ENCODE measurements at places on chromosomes 5 and 9.

DNA sequence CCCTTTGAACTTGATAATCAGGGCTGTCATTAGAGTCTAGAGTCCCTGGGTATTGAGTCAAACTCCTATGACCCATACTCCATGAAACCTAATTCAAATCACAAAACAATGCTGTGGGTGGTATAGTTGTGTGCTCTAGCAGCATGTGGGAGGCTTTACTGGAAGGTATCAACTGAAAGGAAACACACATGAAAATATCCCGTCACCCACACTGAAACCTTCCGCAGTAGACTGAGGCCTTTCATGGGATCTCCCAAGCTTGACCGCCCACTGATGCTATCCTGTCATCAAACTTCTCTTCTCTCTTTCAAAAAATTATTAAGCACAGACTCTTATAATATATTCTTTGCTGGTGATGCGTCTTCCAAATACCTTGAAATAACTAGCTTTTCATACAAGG, 569.1 kb upstream of the MEF2C start:
- no peak for DNase-seq

- DNase-seq: no peak
Measured at GRCh38 chr5:98977723-98978122, 48.9 kb upstream of the CHD1 start.

DNA sequence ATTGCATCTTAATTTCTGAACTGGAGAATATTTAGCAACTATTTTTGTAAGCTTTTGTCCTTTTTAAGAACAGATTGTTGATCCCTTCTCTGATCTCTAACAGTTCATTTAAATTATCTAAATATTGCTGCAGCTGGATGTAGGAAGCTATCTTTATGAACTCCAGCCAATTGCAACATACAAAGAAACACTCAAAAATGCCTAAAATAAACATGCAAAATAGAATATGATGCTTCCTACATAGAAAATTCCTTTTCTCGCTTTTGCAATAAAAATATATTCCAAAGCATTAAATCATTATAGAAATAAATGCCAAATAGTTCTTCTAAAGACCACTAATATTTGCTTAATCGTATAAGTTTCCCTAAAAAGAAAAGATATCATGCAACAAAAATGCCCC, 218.6 kb downstream of the LURAP1L start:
- DNase-seq: no peak

- DNase-seq: no peak
Measured at GRCh38 chr9:93037476-93037971, 21.0 kb upstream of the SUSD3 start.

DNA sequence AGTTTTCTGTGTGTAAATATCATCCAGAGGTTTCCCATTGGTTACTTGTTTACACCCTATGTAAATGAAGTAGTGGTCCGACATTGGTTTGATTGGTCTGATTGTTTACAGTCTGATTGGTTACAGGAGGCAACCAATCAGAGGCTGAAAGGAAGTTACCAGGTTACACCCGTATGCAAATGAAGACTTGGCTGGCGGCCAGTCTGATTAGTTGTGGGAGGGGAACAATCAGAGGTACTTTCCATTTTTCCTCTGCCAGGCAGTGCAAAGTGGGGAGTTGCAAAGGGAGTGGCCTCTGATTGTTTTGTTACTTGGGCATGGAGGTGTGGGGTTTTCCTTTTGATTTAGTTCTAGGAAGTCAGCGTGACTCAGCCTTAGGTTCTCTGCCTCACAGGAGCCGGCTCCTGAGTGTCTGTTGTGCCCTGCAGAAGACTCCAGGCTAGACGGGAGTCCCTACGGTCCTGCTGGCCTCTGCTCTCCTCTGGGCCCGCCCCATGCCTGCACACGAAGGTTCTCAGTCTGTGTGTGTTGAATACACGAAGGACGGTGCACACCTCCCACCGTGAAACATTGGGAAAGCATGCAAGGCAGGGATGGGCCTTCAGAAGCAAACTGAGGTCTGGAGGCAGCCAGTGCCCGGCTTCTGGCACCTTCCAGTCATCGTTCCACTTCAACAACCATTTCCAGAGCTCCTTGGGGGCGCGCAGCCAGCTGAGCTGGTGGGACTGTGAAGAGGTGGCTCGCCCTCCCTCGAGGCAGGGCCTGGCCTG, 42.9 kb downstream of the OLFM1 start:
- no peak for DNase-seq

DNA sequence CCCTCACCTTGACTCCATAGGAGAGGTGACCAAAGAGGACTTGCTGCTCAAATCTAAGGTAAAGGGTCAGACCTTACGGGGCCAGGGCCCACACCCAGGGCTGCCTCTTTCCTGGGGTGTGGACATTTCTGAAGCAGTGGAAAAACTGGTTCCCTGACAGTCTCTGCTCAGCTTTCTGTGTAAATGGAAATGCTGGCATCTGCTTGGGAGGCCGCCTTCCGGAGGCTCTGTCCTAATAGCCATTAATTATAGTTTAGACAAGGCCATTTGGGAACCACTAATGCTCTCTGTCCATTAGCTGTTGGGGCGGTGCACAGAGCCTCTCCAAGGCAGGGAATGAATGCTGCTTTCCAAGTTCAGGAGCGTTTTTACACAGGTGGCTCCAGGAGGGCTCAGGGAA, 17.3 kb downstream of the USP20 start:
- no peak for DNase-seq

DNA sequence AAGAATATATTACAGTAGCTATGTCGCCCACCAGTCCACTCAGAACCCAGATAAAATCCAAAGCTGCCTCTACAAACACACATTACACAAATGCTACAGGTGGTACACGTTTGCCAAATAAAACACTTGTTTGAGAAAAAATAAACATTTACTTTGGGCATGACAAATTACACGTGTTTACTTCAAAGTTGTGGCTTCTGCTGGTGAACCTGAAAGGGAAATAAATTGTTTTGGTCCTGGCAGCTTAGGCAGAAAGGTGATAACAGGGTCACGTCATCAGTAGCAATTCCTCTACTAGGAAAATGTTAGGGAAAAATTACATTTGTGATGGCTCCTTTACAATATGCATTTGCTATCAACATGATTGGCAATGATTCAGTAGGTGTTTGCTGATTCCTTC, 497.3 kb upstream of the WWC1 start:
- DNase-seq: no peak

GRCh38 chr5:93724791-93725190, 16.6 kb downstream of the POU5F2 start:
- no peak for DNase-seq

- DNase-seq: no peak
Measured at GRCh38 chr5:130068988-130069387, 164.7 kb downstream of the CHSY3 start.

DNA sequence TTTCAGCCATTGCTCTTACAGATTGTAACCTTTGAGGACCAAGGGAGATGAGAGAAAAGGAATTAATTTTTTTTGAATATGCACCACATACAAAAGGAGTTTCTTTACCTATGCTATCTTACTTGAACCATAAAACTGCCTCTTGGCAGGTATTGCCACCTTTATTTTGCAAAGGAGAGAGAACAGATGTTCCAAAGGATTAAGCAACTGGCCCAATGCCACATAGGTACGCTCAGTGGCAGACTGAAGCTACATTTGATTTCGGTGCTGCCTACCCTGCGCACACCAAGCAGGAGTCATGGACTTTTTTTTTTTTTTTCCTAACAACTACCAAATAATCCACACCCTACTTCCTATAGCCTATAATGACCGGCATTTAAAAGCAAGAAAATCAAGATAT, 43.1 kb downstream of the SAXO1 start:
- DNase-seq: no peak

DNA sequence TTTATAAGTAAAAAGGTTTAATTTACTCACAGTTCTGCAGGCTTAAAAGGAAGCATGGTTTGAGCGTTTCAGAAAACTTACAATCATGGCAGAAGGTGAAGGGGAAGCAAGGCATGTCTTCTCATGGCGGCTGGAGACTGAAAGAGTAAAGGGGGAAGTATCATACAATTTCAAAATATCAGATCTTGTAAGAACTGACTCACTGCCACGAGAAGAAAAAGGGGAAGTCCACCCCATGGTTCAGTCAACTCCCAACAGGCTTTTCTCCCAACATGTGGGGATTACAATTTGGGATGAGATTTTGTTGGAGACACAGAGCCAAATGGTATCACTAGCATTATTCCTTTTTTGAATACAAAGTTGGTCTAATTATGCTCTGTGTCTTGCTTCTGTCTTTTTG, 627.9 kb upstream of the ST8SIA4 start:
- DNase-seq: no peak

- DNase-seq: no peak
Measured at GRCh38 chr5:67679184-67679841, 482.7 kb upstream of the CD180 start.

GRCh38 chr5:131068893-131069643, 96.0 kb downstream of the HINT1 start:
- DNase-seq: no peak

DNA sequence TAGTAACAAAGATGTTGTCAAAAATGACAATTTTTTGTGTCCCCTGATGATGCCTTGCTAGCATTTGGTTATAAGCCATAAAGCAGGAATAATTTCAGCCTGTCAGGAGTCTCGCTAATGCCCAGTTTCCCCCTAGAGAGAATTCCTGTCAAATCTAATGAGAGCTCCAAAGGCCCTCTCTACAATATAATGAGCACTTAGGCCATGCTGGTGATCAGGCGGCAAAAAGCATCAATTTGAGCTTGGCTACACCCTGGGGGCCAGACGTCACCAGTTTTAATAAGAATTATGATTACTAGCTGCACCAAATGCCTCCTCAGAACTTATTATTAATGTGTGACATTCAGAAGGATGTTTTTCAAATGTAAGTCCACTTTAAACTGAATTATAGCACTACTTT, 6.1 kb downstream of the TLE1 start:
- DNase-seq: no peak

DNA sequence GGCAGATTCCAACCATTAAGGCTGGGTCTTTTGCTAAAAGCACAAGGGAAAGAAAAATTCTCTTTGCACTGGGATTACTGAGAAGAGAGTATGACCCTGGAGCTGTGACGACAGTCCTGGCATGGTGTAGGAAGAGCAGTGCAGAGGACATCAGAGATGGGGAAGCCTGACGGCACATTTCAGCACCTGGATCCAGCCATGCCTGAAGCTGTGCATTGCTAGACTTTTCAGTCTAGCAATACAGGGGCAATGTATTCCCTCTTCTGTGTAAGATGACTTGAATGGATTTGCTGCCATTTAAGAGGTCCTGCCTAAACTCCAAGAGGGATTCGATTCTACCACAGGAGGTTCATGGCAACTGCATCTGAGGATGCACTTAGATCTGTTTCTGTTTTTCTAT, 12.3 kb upstream of the MRNIP start:
- no peak for DNase-seq

DNA sequence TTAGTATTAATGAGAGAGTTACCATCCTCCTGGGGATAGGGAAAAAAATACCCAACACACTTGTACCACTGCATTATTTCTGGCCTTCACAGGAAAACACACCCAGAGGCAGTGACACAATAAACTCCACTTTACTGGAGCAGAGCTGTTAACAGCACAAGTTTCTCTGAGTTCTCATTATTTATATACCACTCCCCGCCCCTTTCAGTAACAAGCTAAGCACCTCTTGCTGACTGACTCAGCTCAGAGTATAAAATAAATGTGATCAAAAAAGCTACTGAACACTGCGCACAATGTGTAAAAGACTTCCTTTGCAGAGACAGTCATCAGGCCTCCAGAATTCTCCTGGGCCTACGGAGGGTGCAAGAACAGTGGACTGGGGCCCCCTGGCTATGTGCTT, 21.6 kb downstream of the KLF9 start:
- DNase-seq: no peak

- DNase-seq: no peak
Measured at GRCh38 chr9:121935739-121936138, 157.4 kb downstream of the TTLL11 start.

DNA sequence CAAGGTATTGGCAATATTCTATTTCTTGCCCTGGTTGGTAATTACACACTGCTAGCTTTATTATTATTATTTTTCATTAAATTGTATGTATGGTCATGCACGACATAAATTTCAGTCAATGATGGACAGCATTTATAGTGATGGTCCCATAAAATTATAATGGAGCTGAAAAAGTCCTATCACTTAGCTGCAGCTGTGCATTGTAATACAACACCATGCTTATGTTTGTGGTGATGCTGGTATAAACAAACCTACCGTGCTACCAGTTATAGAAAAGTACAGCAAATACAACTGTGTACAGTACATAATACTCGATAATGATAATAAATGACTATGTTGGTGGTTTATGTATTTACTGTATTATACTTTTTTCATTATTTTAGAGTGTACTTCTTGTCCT, 65.5 kb downstream of the NR3C1 start:
- DNase-seq: no peak

DNA sequence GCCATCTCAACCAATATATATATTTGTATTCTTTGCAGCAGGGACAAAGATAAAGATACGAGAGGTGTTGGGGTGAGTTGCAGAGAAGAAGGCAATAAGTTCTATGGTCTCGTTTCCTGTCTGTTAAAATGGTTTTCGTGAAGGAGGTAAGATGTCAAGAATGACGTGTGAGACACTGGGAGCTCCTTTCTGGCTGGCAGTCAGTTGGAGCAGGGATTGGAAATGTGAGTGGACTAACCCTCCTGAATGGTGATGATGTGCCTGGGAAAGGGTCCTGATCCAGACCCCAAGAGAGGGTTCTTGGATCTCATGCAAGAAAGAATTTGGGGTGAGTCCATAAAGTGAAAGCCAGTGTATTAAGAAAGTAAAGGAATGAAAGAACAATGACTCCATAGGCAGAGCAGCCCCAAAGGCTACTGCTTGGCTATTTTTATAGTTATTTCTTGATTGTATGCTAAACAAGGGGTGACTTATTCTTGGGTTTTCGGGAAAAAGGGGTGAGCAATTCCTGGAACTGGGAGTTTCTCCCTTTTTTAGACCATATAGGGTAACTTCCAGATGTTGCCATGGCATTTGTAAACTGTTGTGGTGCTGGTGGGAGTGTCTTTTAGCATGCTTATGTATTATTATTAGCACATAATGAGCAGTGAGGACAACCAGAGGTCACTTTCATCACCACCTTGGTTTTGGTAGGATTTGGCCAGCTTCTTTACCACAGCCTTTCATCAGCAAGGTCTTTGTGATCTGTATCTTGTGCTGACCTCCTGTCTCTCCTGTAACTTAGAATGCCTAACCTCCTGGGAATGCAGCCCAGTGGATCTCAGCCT, 53.7 kb downstream of the SPATA31C2 start:
- DNase-seq: no peak

GRCh38 chr9:130898552-130898852, 1.9 kb upstream of the QRFP start:
- no peak for DNase-seq

DNA sequence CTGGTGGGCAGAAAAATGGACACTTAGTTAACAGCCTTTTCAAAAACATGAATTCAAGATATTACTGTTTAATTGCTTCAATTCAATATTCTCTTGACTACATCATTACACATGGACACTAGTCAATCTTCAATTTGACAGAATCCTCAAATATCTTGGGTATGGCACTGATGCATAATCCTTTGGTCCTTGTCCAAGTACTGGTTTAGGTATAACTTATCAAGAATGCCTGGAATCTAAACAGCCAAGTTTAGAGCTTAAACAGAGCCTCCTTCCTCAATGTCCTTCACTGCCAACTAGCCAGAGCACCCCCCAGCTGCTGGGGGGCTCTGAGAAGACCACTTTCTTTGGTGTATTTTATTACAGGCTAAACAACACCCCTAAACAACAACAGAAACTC, 61.6 kb upstream of the ERCC6L2 start:
- DNase-seq: no peak

- no peak for DNase-seq
Measured at GRCh38 chr5:180389252-180390101, 36.3 kb upstream of the GFPT2 start.

Data from Panc1 (cell line).